Fibroblast of skin of right biceps (primary cell): ENCODE measurements at places on chromosomes 2 and 18.
A peak's percentile ranks its signal among the peaks of the same experiment; 100 is the strongest.

DNA sequence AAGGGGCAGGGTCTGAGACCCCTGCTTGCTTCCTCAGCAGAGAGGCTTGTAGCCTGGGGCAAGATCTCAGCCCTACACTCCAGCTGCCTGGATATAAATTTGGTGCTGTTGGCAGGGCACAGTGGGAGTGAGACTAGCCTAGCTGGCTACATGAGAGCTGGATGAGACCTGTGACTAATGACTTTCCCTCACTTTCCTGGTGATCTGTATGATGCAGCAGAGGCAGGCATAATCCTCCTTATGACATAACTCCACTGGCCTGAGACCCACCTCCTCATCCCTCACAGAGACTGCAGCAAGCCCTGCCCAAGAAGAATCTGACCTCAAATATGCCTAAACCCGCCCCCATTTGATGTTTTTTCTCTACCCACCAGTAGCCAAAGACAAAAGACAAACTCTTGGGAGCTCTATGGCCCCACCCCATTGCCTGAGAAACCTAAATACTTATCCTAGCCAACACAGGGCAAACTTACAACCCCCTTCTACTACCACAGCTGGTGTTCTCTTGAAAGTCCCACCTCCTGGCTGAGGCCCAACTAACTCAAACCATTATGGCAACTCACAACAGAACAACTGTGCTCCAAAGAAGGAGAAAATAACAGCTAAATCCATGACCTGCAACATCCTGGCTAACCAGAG, 102.7 kb downstream of the NR4A2 start:
- DNase-seq = no peak

GRCh38 chr2:60837123-60837522, 44.3 kb upstream of the REL start:
- no peak for DNase-seq

DNA sequence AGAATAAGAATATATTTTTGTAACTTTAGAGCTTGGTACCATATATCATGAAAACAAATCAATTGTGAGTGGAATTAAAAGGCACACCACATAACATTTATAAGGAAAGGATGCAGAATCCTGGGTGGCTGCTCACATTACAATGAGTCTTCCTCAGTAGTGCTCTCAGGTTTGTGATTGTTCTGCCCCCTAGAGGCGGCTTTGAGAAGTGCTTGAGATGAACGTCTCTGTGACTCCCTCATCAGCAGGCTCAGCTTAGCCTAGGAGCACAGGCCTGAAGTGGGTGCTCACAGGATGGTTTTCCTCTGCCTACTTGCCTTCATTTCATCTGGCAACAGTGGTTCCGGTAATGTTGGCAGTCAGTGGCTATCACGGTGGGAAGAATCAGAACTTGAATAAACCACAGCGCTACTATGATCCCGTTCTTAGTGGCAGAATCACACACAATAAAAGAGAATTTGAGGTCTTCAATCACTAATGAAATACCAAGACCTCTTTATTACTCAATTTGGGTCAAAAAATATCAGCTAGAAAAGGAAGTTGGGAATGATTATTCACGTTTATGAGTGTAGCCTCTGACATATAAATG, 38.1 kb upstream of the B4GALT6 start:
- DNase-seq = peak; percentile 71

DNA sequence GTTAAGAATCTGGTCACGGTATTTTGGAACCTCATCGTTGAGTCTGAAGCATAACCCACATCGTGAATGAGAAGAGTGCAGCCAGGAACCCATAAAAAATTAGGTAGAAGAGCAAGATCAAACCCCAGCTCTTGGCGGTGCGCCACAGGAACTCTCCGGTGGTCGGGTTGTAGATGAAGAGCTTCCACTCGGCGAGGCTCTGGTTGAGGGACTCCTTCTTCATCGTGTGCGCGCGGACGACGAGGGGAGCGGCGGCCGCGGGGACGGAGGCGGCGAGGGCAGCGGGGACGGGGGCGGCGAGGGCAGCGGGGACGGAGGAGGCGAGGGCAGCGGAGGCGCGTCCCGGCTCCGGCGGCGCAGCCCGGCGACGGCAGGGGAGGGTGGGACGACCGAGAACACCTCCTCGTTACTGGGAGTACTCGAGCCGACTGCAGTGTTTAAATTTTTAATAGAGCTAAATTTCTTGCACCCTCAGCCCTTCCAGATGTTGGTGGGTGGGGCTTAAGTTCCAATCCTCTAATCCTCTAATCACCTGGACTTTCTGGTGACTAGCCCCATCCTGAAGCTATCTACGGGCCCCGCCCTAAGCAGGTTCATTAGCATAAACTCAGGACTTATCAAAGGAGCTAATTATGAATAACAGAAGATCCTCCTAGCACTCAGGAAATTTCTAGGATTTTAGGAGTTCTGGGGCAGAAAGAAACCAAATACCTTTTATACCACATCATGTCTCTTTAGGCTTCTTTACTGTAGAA, 20.4 kb upstream of the PAPOLG start:
- peak; percentile 19 for DNase-seq

DNA sequence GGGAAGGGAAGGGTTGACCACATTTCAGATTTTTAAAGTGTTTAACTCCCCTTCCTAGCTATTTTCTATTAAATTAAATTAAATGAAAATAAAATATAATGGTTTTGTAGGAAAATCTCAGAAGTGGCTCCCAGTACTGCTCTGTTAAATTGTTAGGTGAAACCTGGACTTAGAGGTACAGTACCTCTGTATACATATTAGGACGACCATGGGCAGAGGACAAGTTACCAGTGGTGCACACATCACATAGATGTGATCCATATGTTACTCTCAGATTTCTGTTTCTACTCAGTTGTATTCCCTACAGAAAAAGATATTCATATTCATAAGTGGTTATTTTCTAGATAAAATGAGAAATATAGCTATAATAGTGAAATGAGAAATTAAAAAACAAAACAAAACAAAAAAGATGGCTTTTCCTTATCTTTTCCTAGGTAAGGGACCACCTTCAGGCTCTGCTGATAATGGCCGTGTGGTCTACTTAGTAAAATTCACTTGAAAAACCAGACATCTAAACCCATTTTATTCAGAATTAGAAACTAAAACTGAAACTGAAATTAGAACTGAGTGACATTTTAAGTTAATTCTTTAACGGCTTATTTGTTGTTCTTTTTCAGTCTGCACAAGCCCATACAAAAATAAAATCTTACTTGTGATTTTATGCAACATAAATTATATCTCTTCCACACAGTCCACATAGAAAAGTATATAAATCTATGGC, 832.5 kb upstream of the CHAC2 start:
- DNase-seq = no peak

DNA sequence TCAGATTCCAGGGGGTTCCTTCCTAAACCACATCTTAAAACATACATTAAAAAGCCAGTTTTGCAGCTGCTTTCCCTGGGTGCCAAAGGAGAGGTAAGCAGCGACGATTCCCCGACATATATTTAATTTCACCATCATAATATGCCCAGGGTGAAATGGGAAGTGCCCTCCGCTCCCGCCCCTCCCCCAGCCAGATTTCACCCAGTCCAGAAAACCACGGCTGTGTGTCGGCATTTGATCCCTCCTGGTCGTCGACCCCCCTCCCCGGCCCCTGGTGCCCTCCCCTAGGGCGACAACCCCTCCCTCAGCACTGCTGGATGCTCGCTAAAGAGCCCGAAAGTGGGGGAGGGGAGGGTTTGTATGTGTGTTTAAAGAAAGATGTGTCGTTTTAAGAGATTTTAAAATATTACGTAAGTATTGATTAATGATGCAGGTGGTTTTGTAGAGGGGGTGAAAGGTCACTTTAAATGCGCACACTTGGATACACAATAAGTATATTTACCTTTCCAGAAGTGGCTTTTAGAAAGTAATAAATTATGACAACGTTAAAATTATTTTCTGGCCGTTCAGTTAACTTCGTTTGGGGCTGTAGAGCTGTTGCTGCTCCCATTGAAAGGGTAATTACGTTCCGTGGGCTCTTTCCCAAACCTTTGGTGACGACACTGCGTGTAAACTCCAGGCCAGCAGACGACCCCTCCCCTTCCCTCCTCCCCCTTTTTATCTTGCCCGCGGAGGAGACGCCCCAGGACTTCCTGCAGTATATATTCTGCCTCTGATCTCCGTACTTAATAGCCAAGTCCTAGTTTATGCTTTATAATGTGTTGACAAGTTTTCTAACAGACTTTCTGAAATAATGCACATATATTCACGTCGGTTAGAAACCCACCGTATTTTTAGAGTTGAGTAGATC, 3.4 kb upstream of the BCL11A start:
- no peak for DNase-seq

- DNase-seq = peak; percentile 69
Measured at GRCh38 chr18:23591011-23591410, 4.7 kb upstream of the NPC1 start.

DNA sequence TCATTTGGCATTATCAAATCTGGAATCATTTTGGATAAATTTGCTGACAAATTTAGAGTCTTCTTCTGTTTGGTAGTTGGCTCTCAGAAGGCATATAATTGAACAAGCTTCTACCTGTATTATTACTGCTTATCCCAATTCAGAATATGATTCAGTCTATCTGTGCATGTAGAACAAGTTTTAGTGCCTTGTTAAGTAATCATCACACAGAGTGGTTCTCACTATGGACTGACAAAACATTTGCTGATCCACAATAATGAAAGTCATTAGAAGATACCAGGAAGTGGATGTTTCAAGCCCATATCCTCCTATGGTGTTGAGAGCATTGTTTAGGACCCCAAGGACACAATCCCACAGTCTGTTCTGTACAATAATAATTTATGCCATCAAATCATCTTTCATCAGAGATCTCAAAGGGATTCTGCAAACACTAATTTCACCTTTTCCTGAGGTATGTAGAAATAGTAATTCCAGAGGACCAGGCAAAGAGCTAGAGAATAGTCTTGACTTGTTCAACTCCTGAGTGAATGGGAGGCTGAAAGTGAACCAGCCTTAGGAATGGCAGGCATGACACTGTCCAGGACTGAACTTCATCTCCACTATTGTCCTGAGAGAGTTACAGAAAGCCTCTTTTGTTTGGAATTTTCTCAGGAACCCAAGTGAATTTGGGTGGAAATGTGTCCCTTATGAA, 29.6 kb upstream of the DSC1 start:
- DNase-seq = no peak

DNA sequence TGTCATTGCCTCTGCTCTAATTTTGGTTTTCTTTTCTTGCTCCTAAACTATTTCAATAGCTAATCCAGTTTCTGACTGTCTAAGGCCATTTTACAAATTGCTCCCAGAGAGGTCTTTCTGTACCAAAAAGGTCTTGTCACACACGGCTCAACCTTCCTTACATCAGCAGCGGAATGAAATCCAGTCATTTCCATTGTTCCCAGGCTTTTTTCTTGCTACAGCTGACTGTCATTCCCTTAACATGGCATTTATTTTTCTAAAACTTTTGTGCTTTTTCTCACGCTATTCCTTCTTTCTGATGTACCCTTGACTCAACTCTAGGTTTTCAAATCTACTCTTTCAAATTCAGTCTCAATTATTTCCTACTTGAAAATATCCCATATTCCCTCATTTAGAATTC, 24.3 kb downstream of the FAM171B start:
- no peak for DNase-seq

GRCh38 chr2:53230691-53231090, 536.9 kb upstream of the CHAC2 start:
- no peak for DNase-seq

DNA sequence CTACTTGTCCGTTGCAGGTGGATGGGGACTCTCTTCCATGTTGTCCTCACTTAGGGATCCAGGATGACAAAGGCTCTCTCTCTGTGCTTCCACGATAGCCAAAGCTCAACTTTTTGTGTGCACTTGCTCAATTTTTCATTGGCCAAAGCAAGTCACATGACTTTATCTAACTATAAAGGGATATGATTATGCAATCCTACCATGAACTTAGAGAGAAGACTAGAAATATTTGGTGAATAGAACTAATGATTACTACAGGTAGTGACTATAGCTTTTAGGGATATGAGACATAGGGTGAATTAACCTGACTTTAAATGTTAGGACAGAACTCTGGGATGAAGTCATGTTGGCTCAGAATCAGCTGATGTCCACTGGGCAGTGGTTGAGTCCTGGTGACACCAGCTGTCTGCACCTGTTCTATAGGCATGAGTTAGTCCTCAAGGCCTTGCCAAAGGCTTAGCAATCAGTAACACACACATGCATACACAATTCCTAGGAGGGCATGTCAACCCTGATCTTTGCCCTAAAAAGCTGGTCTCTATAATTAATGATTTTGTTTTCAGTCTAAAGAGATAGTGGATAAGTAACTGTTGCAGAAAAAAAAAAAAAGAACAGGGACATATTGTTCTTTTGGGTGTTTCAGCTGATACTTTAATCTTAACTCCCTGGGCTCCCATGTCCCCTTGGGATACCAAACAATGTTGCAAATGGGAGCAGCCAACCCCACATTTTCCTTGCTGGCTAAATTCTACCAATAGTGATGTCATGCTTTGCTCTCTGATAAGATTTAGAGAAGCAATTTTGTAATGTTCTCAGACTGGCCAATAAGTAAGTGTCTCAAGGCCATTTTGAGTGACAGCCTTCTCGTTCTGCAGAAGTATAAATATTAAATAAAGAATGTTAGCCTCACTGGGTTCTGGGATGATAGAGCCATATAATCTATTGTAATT, 12.5 kb upstream of the HK2 start:
- DNase-seq = no peak

- DNase-seq = peak; percentile 70
Measured at GRCh38 chr18:26386002-26386401, 159.8 kb downstream of the TAF4B start.

- DNase-seq = no peak
Measured at GRCh38 chr18:79604913-79605880, 74.4 kb upstream of the CTDP1 start.

- DNase-seq = peak; percentile 37
Measured at GRCh38 chr2:32355976-32356680, 695 bp upstream of the BIRC6 start.

DNA sequence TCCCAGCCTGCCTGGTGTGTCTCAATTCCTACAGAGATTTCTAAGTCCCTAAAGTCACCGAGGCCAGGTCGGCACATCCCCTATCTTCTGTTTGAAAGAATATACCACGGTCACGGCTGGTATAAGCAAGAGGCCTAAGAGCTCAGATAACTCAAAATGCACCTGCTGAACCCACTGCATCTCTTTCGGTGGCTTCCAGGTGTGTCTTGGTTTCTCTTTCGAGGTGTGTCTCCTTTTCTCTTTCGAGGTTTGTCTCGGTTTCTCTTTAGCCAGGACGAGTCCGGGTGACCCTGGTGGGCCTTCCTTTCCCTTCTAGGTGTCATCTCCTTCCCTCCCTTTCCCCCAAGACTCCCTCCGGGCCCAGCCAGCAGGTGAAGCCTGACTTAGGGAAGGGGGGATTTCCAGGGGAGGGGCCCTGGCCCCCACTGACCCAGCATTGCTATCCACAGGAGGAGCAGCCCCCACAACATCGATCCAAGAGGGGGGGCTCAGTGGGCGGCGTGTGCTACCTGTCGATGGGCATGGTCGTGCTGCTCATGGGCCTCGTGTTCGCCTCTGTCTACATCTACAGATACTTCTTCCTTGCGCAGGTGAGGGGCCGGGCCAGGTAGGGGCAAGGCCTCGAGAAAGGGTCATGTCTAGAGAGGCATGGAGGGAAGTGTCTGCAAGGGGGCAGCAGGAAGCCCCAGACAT, 8.4 kb downstream of the ITM2C start:
- DNase-seq = no peak
